Hematopoietic multipotent progenitor cell (in vitro differentiated cells): ENCODE measurements at places on chromosomes 16 and 17.

DNA sequence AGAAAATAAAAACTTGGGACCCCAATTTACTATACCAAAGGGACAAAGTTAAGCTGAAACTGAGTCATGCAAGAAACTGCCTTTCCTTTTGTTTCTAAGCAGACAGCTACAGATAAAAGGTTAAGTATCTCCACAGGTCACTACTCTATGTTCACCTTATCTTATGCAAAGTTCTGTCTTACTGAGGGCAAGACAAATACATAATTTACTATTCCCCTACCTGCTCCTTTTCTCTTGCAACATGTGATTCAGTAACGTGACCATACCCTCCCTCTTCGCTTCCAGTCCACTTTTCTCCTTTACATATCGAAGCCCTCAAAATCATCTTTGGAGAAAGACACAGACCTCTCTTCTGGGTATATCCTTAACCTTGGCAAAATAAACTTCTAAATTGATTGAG lies 42.3 kb downstream of the SCPEP1 start:
- no peak for DNase-seq

GRCh38 chr17:1899403-1900000 lies 69.7 kb downstream of the RPA1 start:
- DNase-seq, result no peak

DNA sequence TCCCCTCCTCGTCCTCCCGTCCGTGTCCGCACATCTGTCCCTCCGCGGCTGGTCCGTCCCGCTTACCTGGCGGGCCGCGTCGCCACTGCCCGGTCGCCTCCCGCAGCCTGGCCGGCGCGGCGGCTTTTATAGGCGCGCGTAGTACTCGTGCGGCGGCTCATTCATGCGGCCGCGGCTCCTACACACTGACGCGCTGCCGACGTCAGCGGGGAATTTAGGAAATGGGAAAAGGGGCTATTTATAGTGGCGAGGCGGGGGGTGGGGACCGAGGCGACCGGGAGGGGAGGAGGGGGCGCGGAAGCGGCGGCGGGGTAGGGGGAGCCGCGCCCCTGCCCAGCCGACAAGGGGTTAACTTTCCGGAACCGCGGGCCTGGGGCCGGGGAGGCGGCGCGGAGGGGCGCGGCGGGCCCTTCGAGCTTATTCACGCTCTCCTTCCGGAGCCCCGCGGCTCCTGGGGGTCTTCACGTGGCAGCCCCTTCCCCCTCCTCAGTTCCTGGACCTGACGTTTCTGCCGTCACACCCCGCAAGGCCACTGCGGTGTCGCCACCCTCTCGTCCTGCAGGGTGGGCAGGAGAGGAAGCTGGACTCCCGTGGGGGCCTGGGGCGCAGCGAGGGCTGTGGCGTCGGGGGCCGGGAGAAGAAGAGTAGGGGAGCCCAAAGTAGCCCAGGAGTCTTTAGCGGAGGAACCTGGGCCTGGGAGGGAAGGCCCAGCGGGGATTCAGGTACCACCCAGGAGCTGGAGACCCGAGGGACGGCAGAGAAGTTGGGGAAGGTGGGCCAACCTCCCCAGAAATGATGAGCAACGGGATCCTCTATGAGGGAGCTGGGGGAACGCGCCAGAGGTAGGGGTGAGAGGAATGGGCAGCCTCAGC lies 3.6 kb upstream of the HIC1 start:
- DNase-seq, result no peak

DNA sequence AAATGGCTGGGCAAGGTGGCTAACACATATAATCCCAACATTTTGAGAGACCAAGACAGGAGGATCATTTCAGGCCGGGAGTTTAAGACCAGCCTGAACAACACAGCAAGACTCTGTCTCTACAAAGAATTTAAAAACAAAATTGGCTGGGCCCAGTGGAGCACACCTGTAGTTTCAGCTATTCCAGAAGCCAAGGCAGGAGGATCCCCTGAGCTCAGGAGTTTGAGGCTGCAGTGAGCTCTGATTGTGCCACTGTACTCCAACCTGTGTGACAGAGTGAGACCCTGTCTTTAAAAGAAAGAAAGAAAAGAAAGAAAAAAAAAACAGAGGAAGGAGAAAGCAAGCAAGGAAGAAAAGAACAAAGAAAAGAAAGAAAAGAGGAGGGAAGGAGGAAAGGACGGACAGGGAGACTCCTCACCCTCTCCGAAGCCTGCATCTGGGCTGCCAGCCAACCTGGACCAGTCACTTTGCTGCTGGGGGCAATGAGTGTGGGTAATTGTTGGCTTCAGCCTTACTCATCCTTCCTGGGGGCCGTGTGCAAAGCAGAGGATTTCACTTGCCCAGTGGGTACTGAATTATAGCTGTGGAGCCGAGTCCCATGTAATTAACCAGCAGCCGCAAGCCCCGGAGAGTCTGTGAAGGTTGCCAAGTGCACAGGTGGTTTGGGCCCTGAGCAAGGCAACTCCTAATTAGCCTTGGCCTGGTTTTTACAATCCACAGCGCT lies 6.7 kb upstream of the MT4 start:
- no peak for DNase-seq

GRCh38 chr16:25148568-25149215 lies 37.1 kb downstream of the LCMT1 start:
- no peak for DNase-seq

- peak; percentile 79 for DNase-seq
Observed at GRCh38 chr17:76714822-76715495, 4.2 kb upstream of the MXRA7 start.

DNA sequence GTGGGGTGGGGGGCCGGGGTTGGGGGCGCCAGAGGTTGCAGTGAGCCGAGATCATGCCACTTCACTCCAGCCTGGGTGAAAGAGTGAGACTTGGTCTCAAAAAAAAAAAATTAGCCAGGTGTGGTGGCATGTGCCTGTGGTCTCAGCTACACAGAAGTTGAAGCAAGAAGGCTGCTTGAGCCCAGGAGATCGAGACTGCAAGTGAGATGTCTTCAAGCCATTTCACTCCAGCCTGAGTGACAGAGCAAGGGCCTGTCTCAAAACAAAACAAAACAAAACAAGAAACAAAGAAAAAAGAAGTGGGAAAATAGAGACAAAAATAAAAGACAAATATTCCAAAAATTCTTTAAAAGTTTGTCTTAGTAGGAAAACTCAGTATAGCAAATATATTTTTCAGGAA lies 135.1 kb upstream of the CORO6 start:
- no peak for DNase-seq

GRCh38 chr16:9206156-9206555 lies 114.7 kb downstream of the HAPSTR1 start:
- no peak for DNase-seq
